ENCODE measurements at places on chromosomes 12 and 14.

DNA sequence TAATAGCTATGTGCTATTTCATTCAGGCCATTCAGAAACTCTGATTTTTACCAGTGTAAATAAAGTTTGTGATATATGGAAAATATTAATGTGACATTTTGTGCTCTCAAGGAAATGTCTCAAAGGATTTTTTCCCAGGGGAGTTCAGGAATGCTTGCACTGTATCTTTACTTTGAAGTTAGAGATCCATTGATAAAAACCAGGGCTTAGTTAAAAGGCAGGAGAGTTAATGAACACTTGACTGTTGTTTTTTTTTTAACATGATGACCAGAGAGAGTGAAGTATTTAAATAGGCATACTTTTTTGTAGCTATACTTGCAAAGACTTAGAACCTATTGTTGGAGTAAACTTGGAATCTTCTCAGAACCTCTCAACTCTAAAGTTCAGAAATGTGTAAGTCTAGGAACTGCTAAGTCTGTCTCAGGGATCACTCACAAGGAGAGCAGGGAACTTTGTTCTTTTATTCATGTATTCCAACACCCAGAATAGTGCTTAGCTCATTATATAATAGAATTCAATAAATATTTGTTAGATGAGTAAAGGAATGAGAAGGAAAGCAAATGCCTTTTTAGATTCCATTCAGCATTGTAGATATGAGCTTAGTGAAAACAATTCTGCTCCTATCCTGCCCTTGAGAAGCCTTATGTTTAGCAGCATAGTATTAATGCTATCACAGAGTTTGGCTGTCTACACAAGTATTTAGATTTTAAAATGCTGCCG, 117.5 kb downstream of the DAAM1 start:
- DNase-seq: peak; percentile 12

- DNase-seq: no peak
These were observed 355.0 kb downstream of the ETNK1 start for GRCh38 chr12:22979854-22980469.

DNA sequence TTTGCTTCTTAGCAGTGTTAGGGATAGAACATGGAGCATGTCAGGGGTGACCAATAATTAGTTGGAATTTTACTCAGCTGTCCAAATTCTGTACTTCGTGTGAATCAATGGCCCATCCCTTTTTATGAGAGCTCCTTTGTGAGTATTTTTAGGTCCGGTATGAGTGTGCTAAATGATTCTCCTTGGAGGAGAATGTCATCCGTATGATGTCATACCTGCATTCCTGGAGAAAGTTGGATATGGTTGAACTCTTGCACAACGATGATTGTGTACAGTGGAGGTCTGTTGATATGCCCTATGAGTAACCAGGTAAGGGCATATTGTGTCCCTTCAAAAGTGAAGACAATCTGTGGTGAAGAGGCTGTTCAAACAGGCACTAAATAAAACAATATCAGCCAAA, 400.8 kb downstream of the GXYLT1 start:
- DNase-seq: no peak

DNA sequence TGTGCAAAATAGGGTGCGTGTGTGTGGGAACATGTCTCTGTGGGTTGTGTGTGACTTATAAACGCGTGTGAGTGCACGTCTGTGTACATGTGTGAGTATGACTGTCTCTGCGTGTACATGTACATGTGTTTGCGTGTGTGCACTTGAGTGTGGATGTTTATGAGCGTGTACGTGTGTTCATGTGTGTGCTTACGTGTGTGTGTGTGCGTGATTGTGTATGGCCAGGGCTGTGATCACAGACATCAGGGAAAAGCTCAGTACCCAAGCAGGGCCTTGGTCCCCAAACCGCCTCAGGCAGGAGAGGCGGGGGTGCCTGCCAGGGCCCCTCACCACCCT, 326.3 kb upstream of the DIO3 start:
- no peak for DNase-seq

DNA sequence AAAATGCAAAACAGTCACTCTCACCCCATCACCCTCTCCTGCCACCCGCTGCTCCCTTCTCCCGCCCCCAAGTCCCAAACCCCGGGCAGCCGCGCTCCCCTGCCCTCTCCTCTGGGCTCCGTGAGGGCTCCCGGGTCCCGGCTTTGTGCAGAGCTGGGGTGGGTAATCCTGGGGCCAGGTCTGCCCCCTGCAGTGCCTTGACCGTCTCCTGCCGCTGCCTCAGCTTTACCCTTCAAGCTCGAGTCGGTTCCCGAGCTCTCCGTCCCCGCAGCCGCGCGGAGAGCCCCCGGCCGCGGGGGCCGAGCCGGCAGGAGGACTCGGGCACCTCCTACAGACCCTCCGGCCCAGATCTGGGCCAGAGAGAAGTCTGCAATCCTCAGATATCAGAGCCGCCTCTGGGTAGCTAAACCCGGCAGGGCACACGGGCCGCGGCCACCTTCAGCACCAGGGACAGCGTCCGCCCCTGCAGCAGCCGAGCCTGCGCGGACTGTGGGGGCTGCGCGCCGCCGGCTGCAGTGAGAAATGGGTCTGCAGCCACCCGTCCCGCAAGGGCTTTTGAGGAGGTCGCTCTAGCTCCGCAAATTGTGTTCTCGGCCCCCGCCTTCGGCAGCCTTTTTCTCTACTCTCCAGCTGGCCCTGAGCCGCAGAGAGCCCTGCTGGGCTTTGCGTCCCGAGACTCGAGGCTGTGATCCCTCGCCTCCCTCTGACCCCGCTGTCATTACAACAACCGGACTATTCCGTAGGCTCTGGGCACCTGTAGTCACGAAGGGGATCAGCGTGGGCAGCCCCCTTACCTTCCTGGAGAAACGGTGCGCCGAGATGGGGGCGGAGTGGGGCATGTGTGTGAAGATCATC, 1.2 kb downstream of the PRMT8 start:
- peak; percentile 24 for DNase-seq

DNA sequence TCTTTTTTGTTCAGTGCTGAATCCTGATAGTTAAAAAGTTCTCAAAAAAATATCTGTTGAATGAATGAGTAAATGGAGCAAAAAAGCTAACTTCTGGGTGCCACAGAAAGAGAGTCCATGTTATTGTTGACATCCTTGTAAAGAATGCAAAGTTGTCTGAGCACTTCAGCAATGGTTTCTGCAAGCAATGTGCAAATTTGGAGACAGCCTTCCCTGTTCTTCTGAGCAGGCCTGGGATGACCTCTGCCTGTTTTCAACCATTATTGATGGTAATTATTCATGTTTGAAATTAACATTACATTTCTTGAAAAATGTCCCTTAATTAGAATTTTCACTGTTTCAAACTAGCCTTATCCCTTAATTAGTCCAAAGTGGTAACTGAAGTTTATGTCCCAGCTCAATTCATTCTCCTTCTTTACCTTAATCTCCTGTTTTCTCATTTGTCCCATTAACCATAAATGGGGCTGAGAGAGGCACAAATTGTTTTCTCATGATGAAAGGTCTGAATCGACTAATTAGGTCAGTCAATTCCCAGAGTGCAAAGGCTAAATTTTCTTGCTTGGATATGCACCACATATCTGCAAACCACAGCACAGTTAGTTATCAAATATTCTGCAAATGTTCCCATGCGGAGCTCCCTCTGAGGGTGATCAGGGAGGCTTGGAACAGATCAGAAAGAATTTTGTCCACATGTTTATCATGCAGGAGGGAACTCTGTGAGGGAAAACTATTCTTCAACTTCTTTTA, 139.4 kb upstream of the KRR1 start:
- no peak for DNase-seq

DNA sequence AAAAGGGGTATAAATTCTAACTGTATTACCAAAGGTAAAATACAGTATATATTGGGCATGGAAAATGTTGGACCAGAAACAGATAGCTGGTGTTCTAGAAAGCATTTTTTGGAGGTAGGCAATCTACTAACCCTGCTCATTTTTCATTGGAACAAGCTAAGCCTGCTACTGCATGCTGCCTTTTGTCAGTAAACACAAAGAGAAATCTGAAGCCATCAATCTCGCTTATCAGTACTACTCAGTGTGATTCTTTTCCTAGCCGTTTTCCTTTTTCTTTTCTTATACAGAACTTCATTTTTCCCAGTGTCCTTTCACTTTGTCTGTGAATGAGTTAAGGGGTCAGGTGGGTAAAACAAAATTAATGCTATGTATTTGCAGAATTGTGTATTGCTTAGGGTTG, 312.3 kb downstream of the NPAS3 start:
- no peak for DNase-seq

GRCh38 chr12:101925361-101925760, 48.0 kb downstream of the DRAM1 start:
- no peak for DNase-seq

GRCh38 chr12:16076557-16076956, 165.4 kb downstream of the DERA start:
- DNase-seq: peak; percentile 25

- DNase-seq: peak; percentile 21
These were observed 2.5 kb upstream of the TEP1 start for GRCh38 chr14:20415782-20416206.

Measured in SW 1271 (cell line).